ENCODE measurements at places on chromosomes 2 and 18.

- peak; percentile 52 for DNase-seq
These were observed 46.9 kb downstream of the DNMT3A start for GRCh38 chr2:25294573-25295462.

DNA sequence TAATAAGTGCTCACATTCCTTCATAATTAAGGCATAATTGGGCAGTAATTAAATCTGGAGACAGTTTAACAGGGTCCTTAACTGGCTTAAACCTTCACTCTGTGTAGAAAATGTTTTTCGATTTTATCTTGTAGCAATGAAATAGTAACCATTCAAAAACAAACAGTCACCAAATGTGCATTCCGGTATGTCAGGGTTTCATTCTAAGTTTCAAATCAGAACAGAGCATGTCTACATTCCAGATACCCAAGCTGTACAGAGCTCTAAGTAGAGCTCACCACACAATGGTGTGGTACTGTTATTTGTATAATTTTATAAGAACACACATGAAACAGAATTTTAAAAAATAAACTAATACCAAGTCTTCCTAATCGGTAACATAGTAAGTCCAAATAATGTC, 52.6 kb downstream of the SMAD2 start:
- no peak for DNase-seq

- no peak for DNase-seq
These were observed 479.7 kb upstream of the ID2 start for GRCh38 chr2:8202132-8202531.

DNA sequence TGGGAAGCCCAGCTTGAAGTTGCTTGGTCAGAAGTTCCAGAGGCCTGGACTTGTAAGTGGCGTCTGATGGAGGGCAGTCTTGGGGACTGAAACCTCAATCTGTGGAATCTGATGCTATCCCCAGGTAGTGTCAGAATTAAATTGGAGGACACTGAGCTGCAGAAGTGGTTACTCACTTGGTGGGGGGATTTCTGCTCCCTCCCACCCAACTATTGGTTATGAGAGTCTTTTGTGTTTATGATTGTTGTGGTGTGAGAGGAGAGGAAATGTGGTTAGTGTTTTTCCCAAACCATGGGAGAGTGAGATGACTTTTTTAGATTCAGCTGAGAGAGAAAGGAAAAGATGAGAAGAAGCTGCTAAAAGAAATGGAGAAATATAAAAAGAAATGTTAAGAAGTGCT, 12.8 kb downstream of the ZBTB14 start:
- DNase-seq = no peak

GRCh38 chr2:188047735-188048134, 243.9 kb upstream of the GULP1 start:
- no peak for DNase-seq

DNA sequence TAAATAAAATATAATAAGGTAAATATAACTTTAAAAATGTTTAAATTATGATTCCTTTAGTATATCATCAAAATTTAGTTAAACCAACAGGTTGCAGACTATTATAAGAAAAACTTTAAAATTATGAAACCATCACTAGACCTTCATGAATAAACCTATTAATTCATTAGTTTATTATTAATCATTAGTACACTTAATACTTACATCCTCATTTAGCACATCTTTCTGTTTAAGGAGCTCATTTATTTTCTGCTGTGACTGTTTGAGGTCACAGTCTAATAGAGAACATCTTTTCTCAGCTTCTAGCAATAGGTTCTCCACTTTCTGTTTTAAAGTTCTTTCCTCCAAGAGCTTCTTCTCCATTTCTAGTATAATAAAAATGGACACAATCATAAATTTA, 52.8 kb downstream of the SLC66A3 start:
- DNase-seq = no peak

DNA sequence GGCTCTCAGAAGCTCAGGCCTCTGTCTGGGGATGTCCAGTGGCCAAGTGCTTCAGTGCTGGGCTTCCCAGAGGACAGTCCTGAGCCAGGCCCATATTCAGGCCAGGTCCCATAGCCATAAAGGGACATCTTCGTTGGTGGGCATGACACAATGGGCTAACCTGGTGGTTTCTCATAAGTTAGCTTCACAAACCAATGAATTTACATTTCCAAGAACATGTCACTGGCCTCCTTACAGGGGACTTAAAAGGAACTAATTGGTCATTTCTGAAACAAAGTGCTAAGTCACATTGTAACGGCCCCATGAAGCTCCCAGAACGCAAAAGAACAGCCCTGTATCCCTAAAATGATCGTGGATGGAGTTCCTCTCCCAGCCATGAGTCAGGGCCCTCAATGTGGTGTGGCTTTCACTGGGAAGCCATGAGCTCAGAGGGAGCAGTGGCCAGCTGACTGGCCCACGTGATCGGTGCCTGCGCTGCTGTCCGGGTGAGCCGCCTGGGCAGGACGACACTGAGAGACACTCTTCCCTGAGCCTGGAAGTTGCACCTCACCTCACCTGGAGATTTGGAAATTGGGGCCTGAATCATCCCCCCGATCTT, 163.7 kb upstream of the APCDD1 start:
- DNase-seq = no peak

- DNase-seq = no peak
These were observed 137.2 kb upstream of the GPC1 start for GRCh38 chr2:240298117-240298790.

GRCh38 chr2:65420712-65421431, 11.5 kb downstream of the SPRED2 start:
- DNase-seq = no peak

DNA sequence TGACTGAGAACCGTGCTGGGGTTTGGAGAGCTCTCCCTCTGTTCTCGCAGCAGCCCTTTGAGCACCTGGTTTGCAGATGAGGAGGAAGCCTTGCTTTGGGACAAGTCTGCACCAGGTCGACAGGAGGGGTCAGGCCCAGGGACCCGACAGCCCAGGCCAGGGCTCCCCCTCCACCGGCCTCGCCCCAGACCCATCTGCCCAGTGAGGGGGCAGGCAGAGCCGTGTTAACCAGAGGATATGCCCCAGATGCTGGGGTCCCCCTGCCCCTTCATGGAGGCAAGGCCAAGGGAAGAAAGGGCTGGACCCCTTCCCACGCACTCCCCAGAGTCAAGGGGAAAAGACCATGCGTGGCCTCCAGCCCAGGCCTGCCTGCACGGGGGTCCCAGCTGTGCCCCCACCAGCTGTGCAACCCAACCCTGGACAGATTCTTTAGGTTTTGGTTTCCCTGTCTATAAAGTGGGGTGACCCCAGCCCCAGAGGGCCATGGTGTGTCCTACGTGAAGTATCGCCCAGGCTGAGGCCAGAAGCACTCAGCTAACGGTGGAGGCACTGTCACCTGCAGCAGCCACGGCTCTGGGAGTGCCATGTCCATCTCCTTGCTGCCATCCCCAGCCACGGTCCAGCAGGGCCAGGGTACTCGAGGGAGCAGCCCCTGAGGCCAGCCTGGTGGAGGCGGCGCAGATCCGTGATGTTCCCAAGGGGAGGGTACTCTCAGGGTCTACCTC, 4.8 kb upstream of the SNED1 start:
- DNase-seq = no peak

DNA sequence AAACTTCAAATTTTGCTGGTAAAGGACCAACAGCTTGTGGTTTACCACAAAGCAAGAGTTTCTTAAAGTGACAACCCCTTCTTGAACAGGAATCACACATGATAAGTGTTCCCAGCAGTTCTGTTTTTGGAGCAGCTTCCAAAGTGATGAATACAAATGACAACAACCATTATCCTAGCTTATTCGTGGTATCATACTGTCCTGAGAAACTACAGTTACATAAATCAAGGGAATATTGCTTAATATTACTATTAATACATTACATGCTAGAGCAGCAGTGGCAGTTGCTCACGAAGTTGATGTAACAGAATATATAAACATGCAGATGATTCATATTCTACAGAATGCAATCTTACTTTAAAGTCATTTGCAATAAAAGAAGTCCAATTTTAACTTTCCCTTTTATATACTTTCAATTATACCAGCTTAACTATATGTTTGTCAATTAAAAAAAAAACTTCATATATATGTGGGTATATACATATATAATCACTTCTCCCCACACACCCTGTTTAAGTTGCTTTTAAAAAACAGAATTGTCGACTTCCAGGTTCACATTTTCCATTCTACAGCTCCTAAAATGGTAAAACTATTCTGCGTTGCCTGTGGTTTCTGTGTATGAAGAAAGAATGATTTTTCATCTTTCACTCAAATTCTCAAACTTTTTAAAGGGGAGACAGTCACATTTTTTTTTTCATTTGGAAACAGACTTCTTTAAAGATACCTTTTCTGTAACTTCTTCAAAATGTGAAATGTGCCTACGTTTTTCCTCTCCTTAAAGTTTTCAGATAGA, 713.6 kb downstream of the TDRD15 start:
- DNase-seq = no peak

GRCh38 chr2:238694136-238694755, 153.6 kb upstream of the TWIST2 start:
- no peak for DNase-seq

DNA sequence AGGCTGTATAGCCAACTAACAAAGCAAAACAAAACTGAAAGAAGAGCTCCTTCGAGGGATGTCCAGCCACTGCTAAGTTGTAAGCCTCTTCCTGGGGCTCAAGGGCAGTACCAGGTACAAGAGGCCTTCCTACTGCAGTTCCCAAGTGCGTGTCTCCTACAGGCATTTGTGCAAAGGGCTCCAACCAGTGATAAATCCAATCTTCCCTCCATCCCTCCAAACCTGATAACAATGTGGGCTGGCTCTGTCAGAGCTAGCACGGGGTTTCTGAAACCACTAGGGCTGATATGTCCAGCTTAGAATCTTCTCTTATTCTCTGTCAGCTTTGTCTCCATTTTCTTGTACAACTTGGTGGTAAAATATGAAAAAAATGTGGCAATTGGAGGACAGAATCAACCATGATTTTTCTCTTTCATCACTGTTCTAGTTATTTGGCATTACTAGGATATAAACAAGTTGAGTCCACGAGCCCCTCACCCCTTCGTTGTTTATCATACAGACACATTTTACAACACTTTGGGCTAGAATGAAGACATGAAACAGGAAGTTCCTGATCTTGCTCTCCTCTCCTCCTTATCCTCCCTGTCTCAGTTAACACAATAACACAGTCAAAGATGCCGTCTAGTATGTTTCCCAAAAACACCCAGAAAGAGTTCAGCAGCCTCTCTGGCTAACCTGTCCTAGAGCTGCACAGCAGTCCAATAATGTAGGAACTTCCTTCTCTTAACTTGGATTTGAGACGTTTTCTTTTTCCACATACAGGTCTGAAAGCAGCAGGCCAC, 35.4 kb upstream of the WIPF1 start:
- DNase-seq = no peak
